ENCODE measurements at places on chromosomes 5 and 9. TPM values are rescaled to one million over a fixed set of nuclear protein-coding genes. Genes with fewer than 3 reads are reported as not detected.

Gene TIMD4
- 1.5 TPM for total RNA-seq

Gene LCN15
- total RNA-seq, result not detected

Gene GARIN3
- total RNA-seq, result 0.29 TPM

Gene ADAMTS2
- not detected for total RNA-seq

Gene MLANA
- not detected for total RNA-seq

Gene RALGDS
- 67.8 TPM for total RNA-seq

Gene PRSS3
- total RNA-seq, result 0.84 TPM

Gene LHX3
- not detected for total RNA-seq

Gene ARPC5L
- 120 TPM for total RNA-seq

Gene SLC25A2
- 0.35 TPM for total RNA-seq

Gene UBTD2
- 7.4 TPM for total RNA-seq

Gene GABRA1
- not detected for total RNA-seq

Gene ABITRAM
- total RNA-seq, result 13.7 TPM

Gene TRIM52
- total RNA-seq, result 17.1 TPM

Gene ADRB2
- total RNA-seq, result 1.6 TPM

Gene DNAI1
- total RNA-seq, result not detected

Gene GNAQ
- total RNA-seq, result 19.8 TPM

DNA sequence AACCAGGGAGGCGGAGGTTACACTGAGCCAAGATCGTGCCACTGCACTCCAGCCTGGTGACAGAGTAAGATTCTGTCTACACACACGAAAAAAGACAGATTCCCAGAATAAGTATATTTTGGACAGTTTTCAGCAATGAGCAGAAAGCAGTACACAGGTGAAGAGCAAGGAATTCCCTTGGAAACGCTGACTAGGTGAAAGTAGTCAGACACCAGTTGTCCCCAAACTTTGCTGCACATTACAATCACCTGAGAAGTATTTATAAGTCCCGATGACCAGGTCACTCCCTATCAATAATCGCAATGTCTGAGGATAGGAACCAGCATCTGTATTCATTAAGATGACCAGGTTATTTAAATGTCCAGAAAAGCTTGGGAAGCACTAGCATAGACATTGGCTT lies 78.3 kb downstream of the CPLANE1 start:
- DNase-seq, result no peak

- no peak for DNase-seq
These were observed 172.3 kb upstream of the NREP start for GRCh38 chr5:111929261-111929660.

- no peak for DNase-seq
These were observed 49.0 kb downstream of the DAPK1 start for GRCh38 chr9:87546704-87547103.

- DNase-seq, result no peak
These were observed 328.2 kb downstream of the SH3GL2 start for GRCh38 chr9:17906841-17907778.

- no peak for DNase-seq
These were observed 79.2 kb downstream of the ZNF354C start for GRCh38 chr5:179139111-179139935.

GRCh38 chr9:117121316-117121715 lies 293.5 kb downstream of the ASTN2 start:
- no peak for DNase-seq

DNA sequence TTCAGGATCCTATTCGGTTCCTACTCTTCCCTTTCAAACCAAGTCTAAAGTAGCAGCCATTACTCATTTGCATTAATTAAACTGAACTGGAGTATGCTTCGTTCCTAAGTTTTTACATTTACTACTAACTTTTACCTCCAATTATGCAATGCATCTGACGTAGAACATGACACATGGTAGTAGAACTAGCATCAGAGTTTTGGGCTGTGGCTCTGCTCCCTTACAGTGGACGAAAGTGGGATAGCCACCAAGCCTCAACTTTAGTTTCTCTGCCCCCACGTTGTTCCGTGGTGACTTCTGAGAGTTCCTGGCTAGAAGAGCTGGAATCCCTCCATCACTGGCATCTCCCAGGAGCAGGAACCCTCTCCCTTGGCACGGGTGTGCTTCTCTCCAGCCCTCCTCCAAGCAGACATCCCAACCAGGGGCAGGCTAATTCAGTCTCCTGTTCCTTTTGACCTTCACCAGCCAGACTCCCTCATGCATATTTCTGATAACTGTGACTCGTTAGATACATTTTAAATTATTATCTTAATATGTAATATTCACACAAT lies 2.9 kb downstream of the IFNE start:
- DNase-seq, result no peak

GRCh38 chr9:426976-427375 lies 212.3 kb downstream of the DOCK8 start:
- no peak for DNase-seq

GRCh38 chr9:96040591-96041461 lies 165.3 kb downstream of the ERCC6L2 start:
- no peak for DNase-seq

DNA sequence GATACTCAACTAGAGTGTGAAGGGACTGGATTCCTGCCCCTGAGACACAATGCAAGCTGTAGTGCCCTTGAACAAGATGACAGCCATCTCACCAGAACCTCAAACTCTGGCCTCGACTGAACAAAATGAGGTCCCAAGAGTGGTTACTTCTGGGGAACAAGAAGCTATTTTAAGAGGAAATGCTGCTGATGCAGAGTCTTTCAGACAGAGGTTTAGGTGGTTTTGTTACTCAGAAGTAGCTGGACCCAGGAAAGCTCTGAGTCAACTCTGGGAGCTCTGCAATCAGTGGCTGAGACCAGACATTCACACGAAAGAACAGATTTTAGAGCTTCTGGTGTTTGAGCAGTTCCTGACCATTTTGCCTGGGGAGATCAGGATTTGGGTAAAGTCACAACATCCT lies 2.4 kb downstream of the ZNF483 start:
- DNase-seq, result no peak

- DNase-seq, result no peak
These were observed 116.1 kb downstream of the TUSC1 start for GRCh38 chr9:25562101-25562500.

DNA sequence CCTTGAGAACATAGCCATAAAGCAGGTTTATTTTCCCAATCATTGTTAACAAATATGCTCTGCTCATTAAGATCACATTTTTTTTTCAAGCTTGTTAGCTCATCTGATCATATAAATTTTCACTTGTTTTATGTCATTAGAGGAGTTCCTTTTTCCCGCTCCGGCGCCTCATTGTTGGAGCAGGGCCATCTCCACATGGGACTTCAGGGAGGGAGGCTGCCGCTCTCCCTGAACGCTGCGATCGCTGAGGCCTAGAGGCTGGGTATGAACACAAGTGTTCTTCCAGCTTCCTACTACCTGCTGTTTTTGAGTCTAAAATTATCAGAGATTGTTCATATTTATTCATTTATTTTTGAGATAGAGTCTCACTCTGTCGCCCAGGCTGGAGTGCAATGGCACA lies 246.9 kb downstream of the MPDZ start:
- no peak for DNase-seq

GRCh38 chr5:105587963-105588662 lies 2025.5 kb upstream of the NUDT12 start:
- no peak for DNase-seq

DNA sequence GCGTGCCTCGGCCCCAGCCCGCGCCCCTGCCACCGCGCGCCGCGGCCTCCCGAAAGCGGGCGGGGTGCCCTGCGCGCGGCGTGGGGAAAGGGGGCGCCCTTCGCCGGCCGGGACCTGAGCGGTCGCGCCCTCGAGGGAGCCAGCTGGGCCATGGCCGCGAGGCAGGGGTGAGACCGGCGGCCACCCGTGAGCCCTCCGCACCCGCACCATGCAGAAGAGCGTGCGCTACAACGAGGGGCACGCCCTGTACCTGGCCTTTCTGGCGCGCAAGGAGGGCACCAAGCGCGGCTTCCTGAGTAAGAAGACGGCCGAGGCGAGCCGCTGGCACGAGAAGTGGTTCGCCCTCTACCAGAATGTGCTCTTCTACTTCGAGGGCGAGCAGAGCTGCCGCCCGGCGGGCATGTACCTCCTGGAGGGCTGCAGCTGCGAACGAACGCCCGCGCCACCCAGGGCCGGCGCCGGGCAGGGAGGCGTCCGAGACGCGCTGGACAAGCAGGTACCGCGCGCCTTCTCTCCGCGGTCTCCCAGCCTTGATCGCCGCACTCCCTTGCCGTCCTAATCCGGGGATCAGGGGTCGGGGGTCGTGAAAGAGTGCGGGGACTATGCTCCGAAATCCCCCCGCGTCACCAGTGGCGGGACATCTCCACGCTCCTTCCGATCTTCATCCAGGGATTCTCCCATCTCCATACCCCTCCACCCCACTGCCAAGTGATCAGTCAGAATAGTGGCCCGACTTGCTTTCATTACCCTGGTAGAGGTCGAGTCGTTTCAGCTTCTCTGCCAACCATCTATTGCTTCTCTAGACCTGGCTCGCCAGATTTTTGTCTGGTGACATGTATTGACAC lies 590 bp downstream of the RASGRF2 start:
- peak; percentile 64 for DNase-seq

DNA sequence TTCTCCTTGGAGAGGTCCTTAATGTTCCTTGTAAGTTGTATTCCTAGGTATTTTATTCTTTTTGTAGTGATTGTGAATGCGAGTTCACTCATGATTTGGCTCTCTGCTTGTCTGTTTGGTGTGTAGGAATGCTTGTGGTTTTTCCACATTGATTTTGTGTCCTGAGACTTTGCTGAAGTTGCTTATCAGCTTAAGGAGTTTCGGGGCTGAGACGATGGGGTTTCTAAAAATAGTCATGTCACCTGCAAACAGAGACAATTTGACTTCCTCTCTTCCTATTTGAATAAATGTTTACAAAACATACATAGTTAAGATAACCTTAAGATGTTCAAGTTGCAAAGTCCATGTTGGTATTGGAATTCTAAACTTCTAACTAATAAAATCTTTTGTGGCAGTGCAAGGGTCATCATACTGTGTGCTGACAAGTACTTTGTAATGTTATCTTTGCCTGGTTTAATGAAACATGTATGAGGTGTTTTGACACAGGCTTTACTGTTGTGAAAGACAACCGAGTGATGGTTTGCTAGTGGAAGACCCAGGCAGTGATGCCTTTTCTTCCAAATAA lies 286.2 kb downstream of the MRPS30 start:
- no peak for DNase-seq

- no peak for DNase-seq
These were observed 176.1 kb upstream of the MVB12B start for GRCh38 chr9:126150411-126151030.

DNA sequence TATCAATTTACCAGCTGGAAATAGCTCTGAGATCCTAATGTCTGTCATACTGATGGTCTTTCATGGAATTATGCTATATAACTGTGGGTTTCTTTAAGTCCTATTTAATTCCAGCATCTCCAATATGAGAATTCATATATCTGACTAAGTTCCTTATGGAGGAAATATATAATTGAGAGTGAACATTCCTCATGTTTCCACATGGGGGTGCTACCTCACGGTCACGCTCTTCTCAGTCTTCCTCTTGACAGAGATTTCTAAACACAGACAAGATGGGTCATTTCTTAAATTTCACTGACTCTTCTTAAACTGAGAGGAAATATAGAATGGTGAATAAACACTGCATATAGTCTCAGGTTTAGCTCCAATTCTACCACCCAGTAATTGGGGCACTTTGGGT lies 212.1 kb downstream of the SLF1 start:
- no peak for DNase-seq

DNA sequence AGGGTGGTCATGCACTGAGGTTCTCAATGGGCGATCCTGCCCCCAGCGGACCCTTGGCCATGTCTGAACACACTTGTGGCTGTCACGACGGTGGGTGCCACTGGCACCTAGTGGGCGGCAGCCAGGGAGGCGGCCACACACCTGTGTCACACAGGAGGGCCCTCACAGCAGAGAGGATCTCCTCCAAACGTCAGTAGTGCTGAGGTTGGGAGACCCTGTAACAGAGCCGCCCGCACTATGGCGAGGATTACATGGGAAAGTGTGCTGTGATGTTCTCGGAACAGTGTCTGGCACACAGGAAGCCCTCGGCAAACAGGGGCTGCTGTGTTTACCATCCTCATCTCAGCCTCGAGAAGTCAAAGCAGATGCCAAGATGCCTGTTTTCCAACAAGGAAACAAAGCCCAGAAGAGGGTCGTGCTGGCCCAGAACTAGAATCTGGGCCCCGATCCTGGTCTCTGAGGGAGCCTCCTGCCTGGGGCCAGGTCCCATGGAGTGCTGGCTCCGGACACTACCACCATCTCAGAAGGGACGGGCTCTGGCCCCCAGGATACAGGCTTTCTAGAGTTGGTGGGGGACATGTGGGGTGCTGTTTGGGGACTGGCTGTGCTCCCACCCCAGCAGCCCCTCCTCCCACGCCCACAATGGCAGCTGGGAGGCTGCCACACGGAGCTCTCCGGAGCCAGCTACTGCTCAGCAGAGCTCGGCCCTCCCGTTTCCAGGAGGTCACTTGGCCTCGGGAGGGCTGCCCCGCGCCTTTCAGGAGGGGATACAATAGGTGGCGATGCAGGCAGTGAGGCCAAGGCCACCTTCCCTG lies 48.2 kb downstream of the DBH start:
- no peak for DNase-seq

GRCh38 chr9:102135768-102136167 lies 397.3 kb upstream of the GRIN3A start:
- DNase-seq, result no peak

- DNase-seq, result peak; percentile 30
These were observed 37.9 kb downstream of the CYFIP2 start for GRCh38 chr5:157303667-157304327.

- no peak for DNase-seq
These were observed 171.7 kb downstream of the MACROH2A1 start for GRCh38 chr5:135227064-135228022.

GRCh38 chr9:105975886-105976645 lies 281.7 kb downstream of the TMEM38B start:
- DNase-seq, result no peak

- no peak for DNase-seq
These were observed 311.5 kb upstream of the IRX4 start for GRCh38 chr5:2194236-2194555.

- peak; percentile 65 for DNase-seq
These were observed 6.3 kb downstream of the RAPGEF1 start for GRCh38 chr9:131733541-131734061.

GRCh38 chr9:134065612-134066419 lies 2.0 kb downstream of the BRD3 start:
- peak; percentile 61 for DNase-seq

DNA sequence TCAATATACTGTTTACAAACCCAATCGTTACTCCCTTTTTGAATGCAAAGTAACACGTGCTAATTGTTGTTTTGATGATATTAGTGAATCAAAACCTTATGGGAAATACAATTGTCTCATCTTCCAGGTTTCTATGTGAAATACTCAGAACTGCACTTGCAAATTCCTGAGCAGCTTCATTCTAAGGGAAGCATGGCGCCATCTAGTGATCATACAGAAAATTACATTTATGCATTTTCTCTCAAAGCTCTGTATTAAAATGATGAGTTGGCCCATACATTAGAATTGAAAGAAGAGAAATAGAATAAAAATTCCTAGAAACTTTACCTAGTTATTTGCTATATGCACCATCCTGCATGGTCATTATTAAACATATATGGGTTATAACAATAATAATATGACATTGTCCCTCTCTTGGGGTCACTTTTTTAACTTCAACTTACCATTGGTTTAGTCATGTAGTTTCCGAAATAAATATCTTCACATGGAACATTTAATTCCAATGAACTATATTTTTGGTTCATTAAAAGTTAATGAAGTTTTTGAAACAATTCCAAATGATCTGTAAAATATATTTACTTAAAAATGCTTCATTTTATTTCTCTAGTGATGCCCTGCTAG lies 220.0 kb downstream of the PDE4D start:
- peak; percentile 2 for DNase-seq
